Heart right ventricle (tissue), 16 donors: ENCODE measurements at places on chromosomes 3 and 15. TPM values are rescaled to one million over a fixed set of nuclear protein-coding genes. Genes with fewer than 3 reads are reported as not detected.
A peak's percentile ranks its signal among the peaks of the same experiment; 100 is the strongest.

GRCh38 chr3:13023971-13024764 is 49.1 kb downstream of the IQSEC1 start:
- DNase-seq = no peak
- no peak overlapping the region for H3K27ac ChIP-seq
- H3K36me3 ChIP-seq = no peaks in the 10 kb centered on the region
- no peak overlapping the region for H3K4me3 ChIP-seq
- H3K4me1 ChIP-seq = peaks cover 49% of the 10 kb centered on the region

DNA sequence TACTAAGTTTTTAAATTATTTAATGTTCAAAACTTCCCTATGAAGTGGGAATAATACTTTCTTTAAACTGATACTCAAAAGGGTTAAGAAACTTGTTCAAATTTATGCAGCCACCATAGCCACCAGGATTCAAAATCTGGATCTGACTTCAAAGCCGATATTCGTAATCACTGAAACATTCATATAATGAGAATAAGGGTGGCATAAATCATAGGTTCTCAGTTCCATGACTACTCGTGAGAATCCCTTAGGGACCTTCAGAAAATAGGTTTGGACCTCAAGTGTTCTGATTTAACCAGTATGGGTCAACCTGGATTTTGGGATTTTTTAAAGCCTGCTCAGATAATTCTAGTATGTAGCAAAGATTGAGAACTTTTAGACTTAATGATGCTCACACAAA is 160.6 kb downstream of the RBMS3 start:
- no peaks in the 10 kb centered on the region for H3K27me3 ChIP-seq
- peaks cover 10% of the 10 kb centered on the region for H3K4me1 ChIP-seq
- H3K36me3 ChIP-seq = peaks cover 12% of the 10 kb centered on the region
- DNase-seq = no peak
- H3K4me3 ChIP-seq = no peak overlapping the region

DNA sequence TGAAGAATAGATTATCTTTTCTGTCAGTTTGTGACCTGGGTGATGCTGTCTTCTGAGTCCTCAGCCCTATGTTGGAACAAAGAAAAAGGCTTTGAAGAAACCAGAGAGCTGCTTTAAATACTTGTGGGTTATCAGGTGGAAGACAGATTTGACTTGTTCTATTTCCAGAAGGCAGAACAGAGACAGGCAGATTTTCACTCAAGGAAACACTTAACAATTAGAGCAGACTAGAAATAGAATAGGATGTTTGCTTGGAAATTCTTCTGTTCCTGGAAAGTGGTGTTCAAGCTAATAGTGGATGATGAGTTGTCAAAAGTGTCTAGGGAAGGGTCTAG is 219.4 kb downstream of the UBE2E2 start:
- no peaks in the 10 kb centered on the region for H3K36me3 ChIP-seq
- no peak for DNase-seq
- H3K4me3 ChIP-seq = no peak overlapping the region
- H3K27me3 ChIP-seq = no peaks in the 10 kb centered on the region

DNA sequence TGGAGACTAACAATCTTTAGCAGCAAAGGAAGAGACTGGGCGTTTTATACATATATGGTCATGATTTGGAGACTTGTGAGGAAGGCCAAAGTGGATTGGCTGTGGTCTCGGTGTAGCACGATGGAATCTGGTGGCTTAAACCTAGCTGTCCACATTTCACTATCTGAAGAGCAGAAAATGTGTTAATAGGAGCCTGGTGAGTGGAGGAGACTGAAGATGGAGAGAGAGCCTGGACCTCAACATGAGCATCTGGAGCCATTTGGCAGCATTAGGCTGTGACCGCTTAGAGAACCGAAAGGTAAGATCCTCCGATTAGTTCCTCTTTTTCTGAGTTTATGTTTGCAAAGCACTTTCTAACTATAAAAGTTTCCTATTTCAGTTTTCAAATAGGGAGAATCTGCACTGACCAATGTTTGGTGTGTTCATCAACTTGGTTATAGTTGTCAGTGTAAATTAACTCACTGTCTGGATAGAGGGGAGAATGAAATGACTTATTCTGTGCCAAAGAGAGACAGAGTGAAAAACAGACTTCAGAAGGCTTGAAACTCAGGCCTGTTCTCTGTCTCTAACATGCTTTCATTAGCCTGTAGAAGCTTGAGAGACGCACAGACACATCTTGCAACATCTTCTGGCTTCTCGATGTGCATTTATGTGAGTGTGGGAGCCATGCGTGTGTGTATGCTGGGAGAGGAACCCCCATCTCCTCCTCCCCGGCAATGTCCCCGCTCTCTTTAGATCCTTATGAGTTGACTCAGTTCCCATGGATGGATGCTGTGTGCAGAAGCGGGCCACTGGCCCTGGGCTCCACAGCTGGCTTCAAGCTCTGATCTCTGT is 244.7 kb upstream of the TBL1XR1 start:
- peaks cover 15% of the 10 kb centered on the region for H3K4me1 ChIP-seq
- DNase-seq = no peak
- no peak overlapping the region for H3K27ac ChIP-seq
- H3K4me3 ChIP-seq = no peak overlapping the region
- no peaks in the 10 kb centered on the region for H3K36me3 ChIP-seq

DNA sequence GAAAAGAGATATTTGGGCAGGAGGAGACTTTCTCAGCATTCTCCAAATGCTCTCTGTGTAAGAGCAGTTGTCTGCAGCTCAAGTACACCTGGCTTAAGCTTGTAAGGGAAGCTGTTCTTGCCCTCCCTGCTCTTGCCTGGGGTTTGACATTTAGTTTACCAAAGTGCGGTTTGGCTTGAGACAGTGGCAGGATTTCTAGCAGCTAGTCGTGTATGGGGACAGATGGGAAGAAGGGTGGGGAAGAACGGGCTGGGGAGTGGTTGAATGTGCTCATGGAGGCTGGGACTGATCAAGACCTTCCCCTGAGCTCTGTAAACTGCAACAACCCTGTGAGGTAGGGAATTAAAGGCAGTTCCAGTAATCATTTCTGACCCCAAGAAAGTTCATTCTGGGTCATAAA is 39.8 kb downstream of the SQOR start:
- H3K4me3 ChIP-seq = no peak overlapping the region
- no peak overlapping the region for H3K27ac ChIP-seq
- no peak for DNase-seq
- H3K4me1 ChIP-seq = no peaks in the 10 kb centered on the region
- no peaks in the 10 kb centered on the region for H3K27me3 ChIP-seq
- H3K36me3 ChIP-seq = peaks cover 100% of the 10 kb centered on the region

DNA sequence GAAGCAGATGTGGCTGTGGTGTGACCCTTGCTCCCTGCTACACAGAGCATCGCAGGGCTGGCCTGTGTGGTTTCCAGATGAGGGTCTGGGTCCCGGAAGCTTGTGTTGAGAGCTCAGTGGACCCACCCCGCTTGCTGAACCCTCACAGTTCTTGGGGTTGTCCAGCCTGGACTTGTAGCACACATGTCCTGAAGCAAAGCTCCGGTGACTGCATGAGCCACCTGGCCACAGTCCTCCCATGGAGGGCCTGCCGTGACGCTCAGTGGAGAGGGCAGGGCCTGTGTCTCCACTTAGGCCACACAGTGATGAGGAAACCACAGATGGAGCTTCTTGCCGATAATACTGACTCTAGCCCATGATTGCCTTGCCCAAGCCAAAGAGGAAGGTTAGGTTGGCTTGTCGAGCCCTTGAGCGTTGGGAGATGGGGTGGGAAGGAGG is 62.6 kb downstream of the RGMA start:
- no peak overlapping the region for H3K27ac ChIP-seq
- no peak overlapping the region for H3K4me3 ChIP-seq
- DNase-seq = no peak
- H3K36me3 ChIP-seq = peaks cover 27% of the 10 kb centered on the region
- no peaks in the 10 kb centered on the region for H3K27me3 ChIP-seq

GRCh38 chr3:73315706-73316105 is 254.2 kb downstream of the EBLN2 start:
- no peak overlapping the region for H3K27ac ChIP-seq
- H3K4me3 ChIP-seq = no peak overlapping the region
- H3K27me3 ChIP-seq = no peaks in the 10 kb centered on the region
- H3K36me3 ChIP-seq = no peaks in the 10 kb centered on the region

GRCh38 chr3:23940775-23941174 is 4.3 kb upstream of the NR1D2 start:
- H3K4me3 ChIP-seq = no peak overlapping the region
- no peaks in the 10 kb centered on the region for H3K36me3 ChIP-seq
- H3K27ac ChIP-seq = no peak overlapping the region
- H3K4me1 ChIP-seq = no peaks in the 10 kb centered on the region

GRCh38 chr3:128727059-128727458 is 1.1 kb downstream of the RAB7A start:
- H3K27me3 ChIP-seq = no peaks in the 10 kb centered on the region
- H3K36me3 ChIP-seq = no peaks in the 10 kb centered on the region
- peak overlapping the region; percentile 93 for H3K27ac ChIP-seq
- no peak for DNase-seq

- no peak for DNase-seq
- no peak overlapping the region for H3K27ac ChIP-seq
- no peaks in the 10 kb centered on the region for H3K36me3 ChIP-seq
- H3K4me3 ChIP-seq = no peak overlapping the region
- H3K27me3 ChIP-seq = no peaks in the 10 kb centered on the region
Measured at GRCh38 chr3:27293939-27294338, 75.2 kb downstream of the NEK10 start.

- peak overlapping the region; percentile 4 for H3K27ac ChIP-seq
- DNase-seq = peak; percentile 44
- H3K36me3 ChIP-seq = no peaks in the 10 kb centered on the region
- no peaks in the 10 kb centered on the region for H3K27me3 ChIP-seq
- peaks cover 27% of the 10 kb centered on the region for H3K4me1 ChIP-seq
- no peak overlapping the region for H3K4me3 ChIP-seq
Measured at GRCh38 chr15:45918839-45919238, 284.0 kb downstream of the SQOR start.

DNA sequence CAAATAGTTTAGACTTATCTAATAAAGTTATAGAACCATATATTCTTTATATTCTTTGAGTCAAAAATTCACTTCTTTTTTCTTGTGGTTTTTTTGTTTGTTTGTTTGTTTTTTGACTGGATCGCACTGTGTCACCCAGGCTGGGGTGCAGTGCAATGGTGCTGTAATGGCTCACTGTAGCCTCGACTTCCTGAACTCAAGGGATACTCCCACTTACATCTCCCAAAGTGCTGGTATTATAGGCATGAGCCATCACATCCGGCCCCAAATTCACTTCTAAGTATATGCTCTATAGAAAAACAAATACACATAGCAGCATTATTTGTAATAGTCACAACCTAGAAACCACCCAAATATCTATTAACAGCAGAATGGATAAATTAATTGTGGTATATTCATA is 13.7 kb upstream of the SLTM start:
- H3K4me3 ChIP-seq = no peak overlapping the region
- H3K4me1 ChIP-seq = no peaks in the 10 kb centered on the region
- DNase-seq = no peak
- H3K27ac ChIP-seq = no peak overlapping the region
- no peaks in the 10 kb centered on the region for H3K36me3 ChIP-seq

GRCh38 chr3:106765342-106765741 is 611.9 kb upstream of the CCDC54 start:
- DNase-seq = no peak
- no peak overlapping the region for H3K27ac ChIP-seq
- H3K36me3 ChIP-seq = no peaks in the 10 kb centered on the region
- no peak overlapping the region for H3K4me3 ChIP-seq

- H3K27me3 ChIP-seq = no peaks in the 10 kb centered on the region
- peaks cover 48% of the 10 kb centered on the region for H3K36me3 ChIP-seq
- H3K4me1 ChIP-seq = peaks cover 34% of the 10 kb centered on the region
- H3K4me3 ChIP-seq = no peak overlapping the region
- DNase-seq = no peak
Measured at GRCh38 chr3:124765197-124765840, 35.1 kb downstream of the UMPS start.

DNA sequence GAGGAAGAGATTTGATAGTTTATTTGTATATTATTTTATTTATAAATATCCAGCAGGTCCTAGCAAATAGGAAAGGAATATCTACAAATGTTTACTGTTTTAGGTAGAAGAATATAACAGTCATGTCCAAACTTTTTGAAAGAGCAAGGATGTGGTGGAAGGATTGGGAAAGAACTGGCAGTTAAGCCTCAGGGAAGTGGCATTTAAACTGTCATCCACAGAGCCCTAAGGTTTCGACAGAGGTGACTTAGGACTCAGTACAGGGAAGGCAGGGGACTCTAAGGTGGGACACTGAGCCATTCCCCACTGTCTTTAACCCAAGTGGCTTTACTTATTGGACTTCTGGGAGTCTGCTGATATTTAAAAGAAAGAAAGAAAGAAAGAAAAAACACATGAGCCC is 11.8 kb upstream of the TMEM87A start:
- DNase-seq = no peak
- no peaks in the 10 kb centered on the region for H3K27me3 ChIP-seq
- H3K4me1 ChIP-seq = no peaks in the 10 kb centered on the region
- H3K27ac ChIP-seq = no peak overlapping the region
- H3K36me3 ChIP-seq = peaks cover 100% of the 10 kb centered on the region

Gene TMEM202
- not detected for total RNA-seq

Gene NME9
- 0.44 TPM for total RNA-seq

Gene HHLA2
- total RNA-seq = not detected

Gene CYP8B1
- not detected for total RNA-seq

Gene KIF15
- 0.99 TPM for total RNA-seq

Gene COX17
- total RNA-seq = 94.9 TPM
